ENCODE measurements at places on chromosomes 7 and 10.

GRCh38 chr10:118735294-118735693, 19.5 kb downstream of the CACUL1 start:
- no peak for DNase-seq

- DNase-seq: no peak
Observed at GRCh38 chr10:17473228-17473950, 19.0 kb upstream of the ST8SIA6 start.

DNA sequence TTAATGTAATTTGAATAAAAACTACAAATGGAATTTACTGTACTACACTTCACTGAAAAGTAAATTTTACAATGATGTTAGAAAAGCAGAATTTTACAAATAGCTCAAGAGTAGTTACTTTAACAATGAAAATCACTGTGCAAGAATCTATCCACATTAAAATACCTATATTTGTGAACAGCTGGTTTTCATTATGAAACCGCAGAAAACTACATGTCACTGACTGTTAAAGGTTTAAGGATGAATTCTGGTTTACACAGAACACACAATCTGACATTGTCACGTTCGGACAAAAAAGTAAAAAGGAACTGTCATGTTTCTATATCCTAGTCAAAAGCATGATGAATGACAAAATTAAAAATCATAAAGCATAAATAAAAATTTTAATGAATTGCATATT, 415.3 kb upstream of the PRKCQ start:
- DNase-seq: no peak

DNA sequence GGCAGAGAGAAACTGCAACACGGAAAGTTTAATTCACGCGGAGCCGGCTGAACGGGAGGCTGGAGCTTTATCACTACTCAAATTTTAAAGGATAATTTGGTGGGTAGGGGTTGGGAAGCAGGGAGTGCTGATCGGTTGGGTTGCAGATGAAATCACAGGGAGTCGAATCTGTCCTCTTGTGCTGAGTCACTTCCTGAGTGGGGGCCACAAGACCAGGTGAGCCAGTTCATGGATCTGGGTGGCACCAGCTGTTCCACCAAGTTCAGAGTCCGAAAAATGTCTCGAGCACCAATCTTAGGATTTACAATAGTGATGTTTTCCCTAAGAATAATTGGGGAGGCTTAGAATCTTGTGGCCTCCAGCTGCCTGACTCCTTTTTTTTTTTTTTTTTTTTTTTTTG, 3.6 kb upstream of the PRAP1 start:
- no peak for DNase-seq

- DNase-seq: no peak
Observed at GRCh38 chr10:78905957-78906308, 162.8 kb upstream of the ZMIZ1 start.

GRCh38 chr10:131224106-131224505, 87.4 kb downstream of the TCERG1L start:
- DNase-seq: no peak

- no peak for DNase-seq
Observed at GRCh38 chr10:3402187-3402751, 229.7 kb upstream of the PITRM1 start.

GRCh38 chr10:1402816-1403507, 334.4 kb downstream of the ADARB2 start:
- no peak for DNase-seq

DNA sequence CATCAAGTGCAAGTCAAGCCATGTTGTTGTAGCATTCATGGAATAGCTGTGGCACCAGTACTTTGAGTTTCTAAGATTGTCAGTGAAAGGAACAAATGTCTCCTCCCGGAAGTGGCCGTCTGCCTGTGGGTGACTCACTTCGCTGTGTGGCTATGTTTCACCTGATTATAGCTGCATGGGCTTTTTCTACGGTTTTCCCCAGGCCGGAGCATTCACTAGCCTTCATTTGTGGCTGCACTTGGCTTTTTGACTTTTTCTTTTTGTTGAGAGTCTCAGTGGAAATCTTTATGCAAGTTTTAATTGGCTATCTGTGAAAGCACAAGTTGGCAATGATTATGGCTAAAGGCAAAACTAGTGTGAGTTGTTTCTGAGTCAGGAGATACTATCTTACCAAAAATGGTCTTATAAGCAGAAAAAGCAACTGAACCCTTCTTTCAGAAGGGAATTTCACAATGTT, 35.0 kb downstream of the SRI start:
- no peak for DNase-seq

DNA sequence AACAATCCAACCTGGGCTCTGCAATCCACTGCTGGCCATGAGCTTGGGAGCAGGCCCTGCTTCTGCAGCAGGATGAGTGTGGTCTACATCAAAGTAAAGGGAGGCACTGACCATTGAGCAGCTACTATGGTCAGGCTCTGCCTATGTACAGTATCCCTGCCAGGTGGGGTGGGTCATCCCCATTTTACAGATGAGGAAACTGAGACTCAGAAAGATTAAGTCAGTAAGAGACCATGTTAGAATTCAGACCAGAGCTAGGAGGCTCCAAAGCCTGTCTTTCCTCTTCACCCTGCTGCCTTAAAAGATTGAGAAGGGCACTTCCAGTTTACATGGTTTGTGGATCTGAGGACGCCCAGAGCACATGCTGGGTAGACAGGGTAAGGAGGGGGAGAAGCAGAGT, 27.1 kb upstream of the CDH23 start:
- DNase-seq: no peak
